ENCODE measurements at places on chromosomes 7 and 10. TPM values are rescaled to one million over a fixed set of nuclear protein-coding genes. Genes with fewer than 3 reads are reported as not detected.

PTPRE gene
- 0.09 TPM for total RNA-seq

FOXI2 gene
- total RNA-seq = not detected

KAT6B gene
- total RNA-seq = 38.9 TPM

FOXL3 gene
- total RNA-seq = not detected

LIPF gene
- not detected for total RNA-seq

TWIST1 gene
- 33.2 TPM for total RNA-seq

RAB11FIP2 gene
- total RNA-seq = 35.5 TPM

LRIT1 gene
- total RNA-seq = not detected

CLRN3 gene
- total RNA-seq = not detected

ERVW-1 gene
- total RNA-seq = not detected

USP6NL gene
- total RNA-seq = 8.3 TPM

SEMA3E gene
- total RNA-seq = 0.98 TPM

BHLHA15 gene
- total RNA-seq = not detected

PLPP4 gene
- total RNA-seq = not detected

GSAP gene
- 3.2 TPM for total RNA-seq

SLC39A12 gene
- total RNA-seq = not detected

ATOH7 gene
- not detected for total RNA-seq

AGAP5 gene
- 2.9 TPM for total RNA-seq

HOGA1 gene
- 0.08 TPM for total RNA-seq
